ENCODE measurements at places on chromosomes 3 and 15. TPM values are rescaled to one million over a fixed set of nuclear protein-coding genes. Genes with fewer than 3 reads are reported as not detected.

DNA sequence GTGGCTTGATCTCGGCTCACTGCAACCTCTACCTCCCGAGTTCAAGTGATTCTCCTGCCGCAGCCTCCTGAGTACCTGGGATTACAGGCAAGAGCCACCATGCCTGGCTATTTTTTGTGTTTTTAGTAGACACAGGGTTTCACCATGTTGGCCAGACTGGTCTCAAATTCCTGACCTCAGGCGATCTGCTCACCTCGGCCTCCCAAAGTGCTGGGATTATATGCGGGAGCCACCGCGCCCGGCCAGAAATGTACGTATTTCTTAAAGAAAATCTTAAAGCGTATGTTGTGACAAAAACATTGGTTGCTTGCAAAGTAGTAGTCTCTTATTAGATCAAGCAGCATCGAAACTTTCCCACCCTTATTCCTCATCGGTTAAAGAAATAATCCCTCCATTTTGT, 748.9 kb upstream of the NR2F2 start:
- no peak for DNase-seq

- DNase-seq, result peak; percentile 67
Observed at GRCh38 chr15:74438721-74439316, 5.1 kb upstream of the SEMA7A start.

- DNase-seq, result peak; percentile 15
Observed at GRCh38 chr3:122942937-122943827, 84.4 kb downstream of the SEMA5B start.

Gene TICRR
- 18.7 TPM for total RNA-seq

Gene LSG1
- 52.8 TPM for total RNA-seq

Gene NR2E3
- total RNA-seq, result not detected

Measured in activated T-helper 2 cell treated with anti-CD3 and anti-CD28 coated beads, Interferon-gamma antibody, Interleukin-2, Interleukin-4, amounts not matched to agents 10 μg/mL and 5 μg/mL and 100 μg/mL, durations not matched to agents 14 hours and 24 hours and 36 hours (primary cell).